Naive thymus-derived CD8-positive, alpha-beta T cell (primary cell): ENCODE measurements at places on chromosomes 3 and 15.

- H3K4me1 ChIP-seq, result no peaks in the 10 kb centered on the region
- H3K36me3 ChIP-seq, result no peaks in the 10 kb centered on the region
- no peak for DNase-seq
- no peaks in the 10 kb centered on the region for H3K27me3 ChIP-seq
- no peak overlapping the region for H3K4me3 ChIP-seq
- no peak overlapping the region for H3K27ac ChIP-seq
Measured at GRCh38 chr3:81041331-81041730, 720.1 kb downstream of the GBE1 start.

- H3K4me3 ChIP-seq, result no peak overlapping the region
- H3K36me3 ChIP-seq, result no peaks in the 10 kb centered on the region
- no peaks in the 10 kb centered on the region for H3K4me1 ChIP-seq
- no peak overlapping the region for H3K27ac ChIP-seq
- peaks cover 6% of the 10 kb centered on the region for H3K27me3 ChIP-seq
Measured at GRCh38 chr3:100941041-100941440, 52.2 kb downstream of the ABI3BP start.

- H3K27ac ChIP-seq, result no peak overlapping the region
- DNase-seq, result no peak
- no peaks in the 10 kb centered on the region for H3K4me1 ChIP-seq
- peaks cover 42% of the 10 kb centered on the region for H3K27me3 ChIP-seq
Measured at GRCh38 chr3:100503448-100503847, 11.0 kb downstream of the TMEM45A start.

GRCh38 chr3:29515451-29515850, 234.6 kb downstream of the RBMS3 start:
- no peaks in the 10 kb centered on the region for H3K27me3 ChIP-seq
- no peak overlapping the region for H3K4me3 ChIP-seq
- no peak overlapping the region for H3K27ac ChIP-seq
- H3K36me3 ChIP-seq, result no peaks in the 10 kb centered on the region

GRCh38 chr3:20878691-20879090, 692.7 kb upstream of the SGO1 start:
- H3K36me3 ChIP-seq, result no peaks in the 10 kb centered on the region
- no peak overlapping the region for H3K27ac ChIP-seq
- H3K4me1 ChIP-seq, result no peaks in the 10 kb centered on the region
- DNase-seq, result no peak

GRCh38 chr3:168061332-168061996, 34.3 kb downstream of the GOLIM4 start:
- DNase-seq, result no peak
- no peak overlapping the region for H3K27ac ChIP-seq
- peaks cover 12% of the 10 kb centered on the region for H3K27me3 ChIP-seq
- no peaks in the 10 kb centered on the region for H3K36me3 ChIP-seq
- no peak overlapping the region for H3K4me3 ChIP-seq

DNA sequence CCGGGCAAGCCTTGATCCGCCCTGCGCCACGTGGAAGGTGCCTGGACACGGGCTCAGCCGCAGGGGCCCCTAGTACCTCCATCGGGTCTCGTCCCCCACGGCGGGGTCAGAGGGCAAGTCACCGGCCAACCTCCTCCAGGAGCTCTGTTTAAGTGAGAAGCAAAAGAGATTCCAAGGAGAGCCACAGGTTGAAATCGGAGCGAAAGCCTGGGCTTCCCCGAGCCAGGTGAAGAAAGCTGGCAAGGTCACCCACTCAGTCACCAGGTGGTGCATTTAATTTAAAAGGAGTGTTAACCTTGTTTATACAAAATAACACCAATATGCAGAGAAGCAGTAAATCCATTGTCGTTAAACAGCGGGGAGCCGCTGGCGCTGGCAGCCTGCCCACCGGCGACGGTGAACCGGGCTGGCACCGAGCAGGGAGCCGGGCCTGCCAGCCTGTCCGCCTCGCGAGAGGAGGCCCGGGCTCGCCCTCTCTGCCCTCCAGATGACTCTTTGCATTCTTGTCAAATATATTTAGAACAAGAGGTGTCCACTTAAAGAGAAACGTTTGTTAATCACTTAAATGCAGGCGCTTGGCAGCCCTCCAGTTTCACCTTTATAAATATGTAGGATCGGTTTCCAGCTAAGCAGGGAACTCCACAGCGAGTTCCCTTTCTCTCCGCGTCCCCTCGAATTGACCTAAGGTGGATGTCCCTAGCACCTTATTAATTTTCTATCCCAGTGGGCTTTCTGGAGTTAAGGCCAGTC, 277.3 kb upstream of the NR2F2 start:
- H3K27me3 ChIP-seq, result peaks cover 82% of the 10 kb centered on the region
- peak overlapping the region; percentile 77 for H3K4me3 ChIP-seq
- no peak overlapping the region for H3K27ac ChIP-seq
- no peaks in the 10 kb centered on the region for H3K36me3 ChIP-seq
- no peak for DNase-seq
- H3K4me1 ChIP-seq, result peaks cover 13% of the 10 kb centered on the region

- H3K36me3 ChIP-seq, result no peaks in the 10 kb centered on the region
- H3K27ac ChIP-seq, result no peak overlapping the region
- no peak overlapping the region for H3K4me3 ChIP-seq
- H3K27me3 ChIP-seq, result peaks cover under 1% of the 10 kb centered on the region
- no peaks in the 10 kb centered on the region for H3K4me1 ChIP-seq
- DNase-seq, result no peak
Measured at GRCh38 chr15:88487178-88487795, 19.8 kb downstream of the MRPS11 start.

GRCh38 chr3:109118584-109118983, 650 bp upstream of the MORC1 start:
- no peaks in the 10 kb centered on the region for H3K27me3 ChIP-seq
- no peaks in the 10 kb centered on the region for H3K4me1 ChIP-seq
- H3K36me3 ChIP-seq, result no peaks in the 10 kb centered on the region
- DNase-seq, result no peak
- no peak overlapping the region for H3K27ac ChIP-seq

DNA sequence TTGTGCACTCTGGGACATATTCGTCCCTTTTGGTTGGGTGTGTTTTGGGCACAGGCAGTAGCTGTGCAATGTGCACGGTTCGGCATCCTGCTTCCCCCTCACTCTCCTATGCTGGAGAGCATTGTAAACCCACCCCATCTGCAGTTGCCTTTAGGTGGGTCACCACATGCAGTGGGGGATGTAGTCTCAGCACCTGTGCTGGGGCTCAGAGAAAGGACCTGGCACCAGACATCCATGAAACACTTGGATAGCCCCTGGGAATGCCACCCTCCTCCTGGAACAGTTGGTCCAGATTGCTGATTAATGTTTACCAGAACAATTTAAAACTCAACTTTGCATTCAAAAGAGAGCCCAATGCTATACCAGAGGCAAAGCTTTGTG, 123.9 kb upstream of the MEF2A start:
- peak overlapping the region; percentile 35 for H3K27ac ChIP-seq
- no peak for DNase-seq

GRCh38 chr3:36215241-36215640, 165.1 kb upstream of the STAC start:
- no peaks in the 10 kb centered on the region for H3K4me1 ChIP-seq
- DNase-seq, result no peak
- no peak overlapping the region for H3K4me3 ChIP-seq
- H3K27me3 ChIP-seq, result no peaks in the 10 kb centered on the region

DNA sequence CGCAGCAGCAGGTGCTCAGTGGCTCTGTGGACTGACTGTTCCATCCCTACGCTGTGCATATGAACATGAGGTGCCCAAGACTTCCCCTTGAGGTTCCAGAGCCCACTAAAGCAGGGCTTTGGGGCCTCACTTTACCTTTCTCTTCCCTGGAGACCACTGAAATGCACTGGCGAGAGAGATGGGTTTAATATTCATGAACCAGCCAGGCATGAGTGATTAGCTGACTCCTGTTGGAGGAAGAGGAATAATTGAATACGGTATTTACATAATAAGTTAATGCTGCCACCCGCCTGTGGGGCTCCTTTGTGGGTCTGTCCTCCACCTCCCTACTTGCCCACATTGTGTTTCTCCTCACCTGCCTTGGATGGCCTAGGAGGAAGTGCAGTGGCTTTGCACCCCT, 263.4 kb downstream of the TLE3 start:
- no peaks in the 10 kb centered on the region for H3K27me3 ChIP-seq
- H3K4me1 ChIP-seq, result peaks cover 3% of the 10 kb centered on the region
- no peak overlapping the region for H3K4me3 ChIP-seq
- H3K36me3 ChIP-seq, result no peaks in the 10 kb centered on the region
- DNase-seq, result no peak

DNA sequence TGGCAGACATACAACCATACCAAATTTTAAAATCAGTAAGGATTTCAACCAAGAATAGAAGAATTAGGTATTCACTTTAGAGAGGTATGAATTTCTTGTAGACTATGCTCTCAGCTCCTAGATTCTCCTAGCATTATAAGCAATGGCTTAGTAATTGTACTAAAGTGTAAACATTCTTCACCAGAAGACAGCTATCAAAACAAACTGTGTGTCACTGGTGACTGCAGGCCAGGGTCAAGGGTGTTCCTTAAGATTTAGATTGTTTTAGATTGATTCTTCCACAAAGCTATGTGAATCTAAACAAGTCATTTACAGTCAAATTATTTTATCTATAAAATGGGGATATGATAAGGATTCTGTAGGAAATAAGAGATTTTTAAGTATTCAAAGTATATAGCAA, 23.1 kb upstream of the GP5 start:
- H3K27ac ChIP-seq, result no peak overlapping the region
- no peak for DNase-seq
- H3K4me1 ChIP-seq, result no peaks in the 10 kb centered on the region
- peaks cover 79% of the 10 kb centered on the region for H3K36me3 ChIP-seq

DNA sequence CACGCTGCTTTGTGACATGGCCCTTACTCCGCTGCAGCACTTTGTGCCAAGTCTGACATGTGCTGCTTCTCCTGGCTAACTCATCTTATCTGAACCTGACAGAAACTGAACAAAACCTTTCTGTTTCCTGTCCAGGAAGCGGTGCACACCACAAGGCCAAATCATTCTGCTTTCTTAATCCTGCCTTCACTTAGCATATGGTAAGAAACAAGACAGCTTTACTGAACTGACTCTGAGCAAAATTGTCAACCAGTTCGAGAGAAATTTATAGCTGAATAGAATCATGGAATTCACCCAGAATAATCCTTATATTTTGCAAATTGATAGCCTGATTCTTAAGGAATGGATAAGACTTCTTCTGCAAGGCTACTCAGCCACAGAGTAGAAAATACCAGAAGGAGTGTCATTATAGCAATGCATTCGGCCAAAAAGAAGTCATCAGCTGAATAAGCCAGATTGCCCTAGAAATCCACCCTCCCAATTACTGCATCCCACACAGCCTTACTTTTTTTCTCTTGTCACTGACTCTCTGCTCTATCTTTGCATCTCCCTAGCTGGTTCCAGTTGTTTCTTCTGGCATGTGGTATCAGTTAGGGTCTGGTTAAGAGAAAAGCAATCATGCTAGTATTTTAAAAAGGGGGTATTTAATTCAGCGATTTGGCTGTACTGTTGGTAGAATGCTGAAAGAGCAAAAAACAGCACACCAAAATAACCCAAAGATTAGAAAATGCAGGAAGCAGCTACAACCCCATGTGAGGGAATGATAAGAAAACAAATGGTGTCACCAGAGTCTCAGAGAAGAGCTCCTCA, 41.6 kb upstream of the STRIT1 start:
- peaks cover 15% of the 10 kb centered on the region for H3K4me1 ChIP-seq
- H3K27me3 ChIP-seq, result peaks cover 2% of the 10 kb centered on the region
- peak overlapping the region; percentile 3 for H3K4me3 ChIP-seq
- H3K36me3 ChIP-seq, result no peaks in the 10 kb centered on the region

DNA sequence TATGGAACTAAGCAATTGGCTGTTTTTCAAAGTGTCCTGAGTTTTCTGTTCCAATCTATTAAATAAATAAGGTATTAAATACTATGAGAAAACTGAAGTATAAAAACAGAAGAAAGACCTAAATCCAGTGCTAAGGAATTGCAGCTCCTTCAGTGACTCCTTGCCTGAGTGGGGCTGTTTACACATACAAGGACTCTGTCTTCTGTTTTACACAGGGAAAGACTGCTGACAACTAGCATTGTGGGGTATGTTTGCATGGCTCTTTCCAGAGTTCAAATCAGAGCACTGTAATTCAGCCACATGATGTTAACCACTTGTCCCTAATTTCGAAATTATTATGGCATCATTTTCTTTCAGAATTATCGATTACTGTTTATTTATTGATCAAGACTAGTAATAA, 31.3 kb upstream of the MEIS2 start:
- H3K27ac ChIP-seq, result no peak overlapping the region
- H3K36me3 ChIP-seq, result no peaks in the 10 kb centered on the region
- DNase-seq, result no peak
- peaks cover 14% of the 10 kb centered on the region for H3K27me3 ChIP-seq

GRCh38 chr3:43389388-43390254, 103.3 kb downstream of the SNRK start:
- no peaks in the 10 kb centered on the region for H3K27me3 ChIP-seq
- peak overlapping the region; percentile 95 for H3K27ac ChIP-seq
- peak; percentile 33 for DNase-seq
- no peaks in the 10 kb centered on the region for H3K36me3 ChIP-seq
- peak overlapping the region; percentile 84 for H3K4me3 ChIP-seq
- peaks cover 65% of the 10 kb centered on the region for H3K4me1 ChIP-seq

- H3K27me3 ChIP-seq, result peaks cover 31% of the 10 kb centered on the region
- no peak for DNase-seq
- H3K36me3 ChIP-seq, result peaks cover 12% of the 10 kb centered on the region
- no peak overlapping the region for H3K4me3 ChIP-seq
- no peaks in the 10 kb centered on the region for H3K4me1 ChIP-seq
Measured at GRCh38 chr3:33211444-33211843, 7.2 kb downstream of the SUSD5 start.

DNA sequence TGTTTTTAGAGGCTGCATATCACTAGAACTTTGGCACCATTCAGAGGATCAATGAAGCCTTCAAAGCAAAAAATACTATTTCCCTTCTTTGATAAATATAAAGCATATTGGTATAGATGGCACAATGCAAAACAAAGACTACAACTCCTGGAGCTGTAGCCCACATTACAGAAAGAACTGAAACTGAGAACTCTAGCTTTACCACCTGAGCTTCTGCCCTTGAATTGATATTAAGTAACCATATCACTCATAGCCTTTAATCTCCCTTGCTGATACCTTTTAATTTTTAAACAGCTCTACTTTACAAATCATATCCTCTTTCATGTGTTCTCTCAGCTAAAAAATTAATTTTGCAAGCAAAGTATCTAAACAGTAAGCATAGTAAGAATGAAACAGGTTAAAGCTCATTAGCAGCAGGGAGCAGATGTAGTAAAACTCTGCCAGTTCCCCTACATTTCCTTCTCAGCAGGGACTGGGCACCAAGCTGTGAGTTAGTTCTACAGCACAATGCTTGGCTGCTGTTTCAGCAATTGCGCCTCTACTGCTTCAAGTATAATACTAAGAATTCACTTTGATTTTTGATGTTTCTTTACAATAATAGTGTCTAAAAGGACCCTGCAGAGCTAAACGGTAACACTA, 97.9 kb upstream of the NANOGP8 start:
- no peak overlapping the region for H3K4me3 ChIP-seq
- no peak overlapping the region for H3K27ac ChIP-seq
- no peaks in the 10 kb centered on the region for H3K4me1 ChIP-seq
- DNase-seq, result no peak

- no peak overlapping the region for H3K27ac ChIP-seq
- H3K4me1 ChIP-seq, result peaks cover 20% of the 10 kb centered on the region
- no peak overlapping the region for H3K4me3 ChIP-seq
- DNase-seq, result no peak
Measured at GRCh38 chr15:81011593-81011992, 10.9 kb downstream of the TLNRD1 start.
